ENCODE measurements at places on chromosomes 1 and 21.
A peak's percentile ranks its signal among the peaks of the same experiment; 100 is the strongest.

DNA sequence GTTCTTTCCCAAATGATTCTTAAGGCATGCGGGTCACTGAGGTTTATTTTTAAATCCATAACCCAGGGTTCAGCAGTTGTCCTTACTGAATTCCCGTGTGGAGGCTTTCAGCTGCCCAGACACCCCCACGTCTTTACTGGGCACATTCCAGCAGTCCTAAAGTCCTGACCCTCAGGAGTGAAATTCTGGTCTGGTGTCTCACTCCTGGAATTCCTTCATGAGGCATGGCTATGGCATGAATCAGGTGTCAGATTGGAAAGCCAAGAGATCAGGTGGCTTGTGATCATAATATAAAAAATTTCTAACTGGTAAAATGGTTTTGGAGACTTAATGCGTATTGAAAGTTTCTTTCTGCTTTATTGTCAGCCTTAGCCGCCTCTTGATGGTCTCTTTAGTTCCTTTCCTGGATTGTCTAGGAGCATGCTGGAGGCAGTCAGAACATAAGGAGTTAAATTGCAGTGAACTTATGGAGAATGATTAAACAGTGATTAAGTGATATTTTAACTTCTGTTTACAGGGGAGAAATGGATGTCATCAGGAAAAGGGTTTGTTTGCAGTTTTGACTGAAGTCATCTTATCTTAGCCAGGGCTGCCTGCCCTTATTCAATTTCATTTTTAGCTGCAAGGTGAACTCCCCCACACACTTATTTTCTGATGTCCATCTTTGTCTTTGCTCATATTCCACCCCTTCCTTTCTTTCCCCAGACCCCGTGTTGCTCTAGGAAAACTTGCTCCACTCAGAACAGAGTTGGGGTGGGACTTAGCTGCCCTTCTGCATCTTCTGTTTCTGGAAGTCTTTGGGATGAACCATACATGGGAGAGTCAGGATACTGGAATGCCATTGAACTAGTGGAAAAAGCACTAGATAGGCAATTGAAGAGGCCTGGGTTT, 25.7 kb upstream of the MACF1 start:
- no peak overlapping the region for H3K27ac ChIP-seq
- H3K27me3 ChIP-seq = no peaks in the 10 kb centered on the region
- no peak overlapping the region for H3K4me3 ChIP-seq
- no peak for DNase-seq
- H3K36me3 ChIP-seq = no peaks in the 10 kb centered on the region
- peaks cover 12% of the 10 kb centered on the region for H3K4me1 ChIP-seq

- peak; percentile 52 for DNase-seq
- H3K27ac ChIP-seq = no peak overlapping the region
- no peak overlapping the region for H3K4me3 ChIP-seq
- H3K36me3 ChIP-seq = no peaks in the 10 kb centered on the region
Observed at GRCh38 chr1:167837326-167837725, 76.6 kb downstream of the ADCY10 start.

DNA sequence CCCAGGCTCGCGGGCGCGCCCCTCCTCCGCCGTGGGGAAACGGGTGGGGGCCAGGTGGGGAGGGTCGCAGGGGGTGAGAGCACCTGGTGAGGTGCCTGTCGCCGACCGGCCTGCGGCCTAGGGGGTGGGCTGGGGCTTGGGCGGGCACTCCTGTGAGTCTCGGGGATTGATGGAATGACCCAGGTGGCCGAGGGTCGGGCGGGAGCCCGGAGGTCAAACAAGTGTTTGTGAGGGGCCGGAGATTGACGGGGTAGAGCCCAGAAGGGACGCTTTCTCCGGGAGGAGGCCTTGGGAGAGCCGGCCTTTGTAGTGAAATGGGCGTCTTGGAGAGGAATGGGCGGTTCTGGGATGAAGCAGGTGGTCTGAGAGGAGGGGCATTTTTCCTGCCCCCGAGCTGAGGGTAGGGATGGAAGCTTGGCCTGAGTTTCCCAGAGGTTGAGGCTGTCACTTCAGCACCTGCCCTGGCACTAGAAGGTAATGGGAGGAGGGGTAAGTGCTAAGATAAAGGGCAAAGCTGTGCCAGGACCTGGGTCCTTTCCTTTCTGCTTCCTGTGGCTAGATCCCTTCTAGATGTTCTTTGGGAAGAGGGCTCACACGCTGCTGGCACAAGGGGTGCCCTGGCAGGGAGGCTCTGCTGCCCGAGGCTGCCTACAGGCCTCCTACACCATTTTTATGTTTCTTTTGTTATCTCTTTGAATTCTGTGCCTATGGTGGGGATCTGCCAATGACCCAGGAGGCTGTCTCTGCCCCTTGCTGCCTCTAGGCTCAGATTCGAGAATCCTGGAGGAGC, 56.1 kb downstream of the NDUFS5 start:
- no peak for DNase-seq
- H3K27ac ChIP-seq = no peak overlapping the region
- no peaks in the 10 kb centered on the region for H3K36me3 ChIP-seq
- no peaks in the 10 kb centered on the region for H3K4me1 ChIP-seq

- peaks cover 14% of the 10 kb centered on the region for H3K36me3 ChIP-seq
- DNase-seq = no peak
- H3K4me3 ChIP-seq = no peak overlapping the region
Observed at GRCh38 chr1:204477036-204477740, 17.4 kb downstream of the PIK3C2B start.

DNA sequence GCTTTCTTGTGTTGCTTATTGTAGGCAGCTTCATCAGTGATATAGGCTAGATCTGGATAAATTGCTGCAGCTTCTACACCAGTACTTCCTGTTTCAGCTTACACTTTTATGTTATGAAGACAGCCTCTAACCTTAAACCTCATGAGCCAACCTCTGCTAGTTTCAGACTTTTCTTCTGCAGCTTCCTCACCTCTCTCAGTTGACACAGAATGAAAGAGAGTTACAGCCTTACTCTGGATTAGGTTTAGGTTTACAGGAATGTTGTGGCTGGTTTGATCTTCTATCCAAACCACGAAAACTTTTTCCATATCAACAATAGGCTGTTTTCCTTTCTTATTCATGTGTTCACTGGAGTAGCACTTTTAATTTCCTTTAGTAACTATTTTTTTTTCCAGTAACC, 76.9 kb upstream of the RNPC3 start:
- no peak for DNase-seq
- H3K27me3 ChIP-seq = no peaks in the 10 kb centered on the region
- no peaks in the 10 kb centered on the region for H3K4me1 ChIP-seq
- no peak overlapping the region for H3K4me3 ChIP-seq
